Stimulated activated CD4-positive, alpha-beta T cell treated with anti-CD3 and anti-CD28 coated beads, Interleukin-15, amount 100 ng/mL, for 1 hour (primary cell): ENCODE measurements at places on chromosomes 1 and 21.

GRCh38 chr1:178477841-178478240 lies 18.9 kb downstream of the CLEC20A start:
- no peak for DNase-seq

GRCh38 chr1:223077247-223077833 lies 65.7 kb downstream of the TLR5 start:
- DNase-seq, result no peak

- DNase-seq, result no peak
Observed at GRCh38 chr1:36764798-36765197, 269.5 kb downstream of the GRIK3 start.

DNA sequence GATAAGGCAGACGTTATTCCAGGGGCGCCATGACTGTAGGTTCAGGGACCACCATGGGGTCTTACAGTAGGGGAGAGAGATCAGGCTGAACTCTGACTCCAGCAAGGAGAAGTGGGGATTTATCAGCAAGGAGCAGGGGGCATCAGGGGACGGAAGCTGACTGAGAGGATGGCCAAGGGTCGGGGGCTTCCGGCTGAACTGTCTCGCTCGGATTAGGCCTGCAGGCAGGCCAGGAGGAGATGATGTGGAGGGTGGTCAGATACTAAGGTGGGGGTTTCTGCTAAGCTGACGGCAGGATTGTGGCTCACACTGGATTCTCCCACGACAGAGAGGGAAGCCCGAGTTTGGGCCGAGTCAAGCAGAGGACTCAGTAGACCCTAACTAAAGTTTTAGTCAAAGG lies 186.9 kb upstream of the VAMP3 start:
- DNase-seq, result no peak

DNA sequence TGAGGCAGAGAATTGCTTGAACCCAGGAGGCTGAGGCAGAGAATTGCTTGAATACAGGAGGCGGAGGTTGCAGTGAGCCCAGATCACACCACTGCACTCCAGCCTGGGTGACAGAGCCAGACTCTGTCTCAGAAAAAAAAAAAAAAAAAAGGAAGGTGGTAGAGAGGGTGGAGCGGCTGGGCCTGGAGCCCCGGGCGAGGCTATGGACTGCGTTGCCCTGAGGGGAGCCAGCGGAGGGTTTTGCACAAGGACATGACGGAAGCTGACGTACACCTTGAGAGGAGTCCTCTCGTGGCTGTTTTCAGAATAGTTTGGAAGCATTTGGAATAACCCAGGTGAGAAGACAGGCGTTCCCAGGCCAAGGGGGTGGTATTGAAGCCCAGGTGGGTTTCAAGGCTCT lies 6.9 kb upstream of the FBLIM1 start:
- DNase-seq, result no peak

DNA sequence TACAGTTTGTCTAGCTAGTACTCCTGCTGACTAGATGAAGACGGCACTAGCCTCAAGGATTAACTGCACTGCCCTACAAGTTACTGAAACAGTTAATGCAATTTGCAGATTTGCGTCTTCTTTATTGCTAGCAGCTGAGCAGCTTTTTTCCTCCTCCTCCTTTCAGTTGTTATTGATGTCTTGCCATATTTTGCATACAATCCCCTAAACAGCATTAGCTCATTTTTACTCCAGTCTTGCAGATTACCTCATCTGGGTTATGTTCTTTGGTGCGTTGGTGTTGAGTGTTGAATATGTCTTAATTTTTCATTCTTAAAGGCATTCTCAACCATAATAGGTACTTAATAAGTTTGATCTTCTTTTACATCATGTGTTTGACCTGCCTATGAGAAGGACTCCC lies 363.4 kb upstream of the LYPLAL1 start:
- DNase-seq, result no peak

DNA sequence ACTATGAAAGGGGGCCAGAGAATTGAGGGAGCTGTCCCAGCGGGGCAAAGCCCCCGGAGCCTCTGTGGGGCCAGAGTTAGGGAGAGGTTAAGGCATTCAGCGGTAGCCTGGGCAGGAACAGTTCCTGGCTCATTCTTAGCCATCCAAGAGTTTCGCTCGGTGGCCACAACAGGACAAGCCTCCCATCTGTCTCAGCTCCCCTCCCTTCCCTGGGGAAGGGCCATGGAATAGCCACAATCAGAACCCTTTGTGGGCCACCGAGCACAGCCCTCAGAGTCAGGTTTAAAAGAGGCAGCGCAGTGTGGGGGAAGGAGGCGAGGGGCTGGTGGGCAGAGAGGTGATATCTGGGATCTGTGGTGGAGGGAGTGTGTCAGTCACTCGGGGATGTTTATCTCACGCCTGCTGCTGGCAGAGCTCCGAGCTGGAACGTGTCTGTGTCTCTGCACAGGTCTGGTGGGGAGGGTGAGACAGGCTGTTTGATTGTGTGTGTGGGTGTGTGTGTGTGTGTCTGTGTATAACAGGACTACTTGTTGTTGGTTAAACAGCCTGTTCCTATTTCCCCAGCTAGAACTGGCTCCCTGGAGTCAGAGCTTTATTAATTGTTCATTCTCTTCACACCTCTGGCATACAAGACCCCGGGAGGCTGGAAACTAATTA lies 49.6 kb upstream of the GOLT1A start:
- no peak for DNase-seq

- no peak for DNase-seq
Observed at GRCh38 chr1:206472454-206472853, 2.2 kb downstream of the IKBKE start.

DNA sequence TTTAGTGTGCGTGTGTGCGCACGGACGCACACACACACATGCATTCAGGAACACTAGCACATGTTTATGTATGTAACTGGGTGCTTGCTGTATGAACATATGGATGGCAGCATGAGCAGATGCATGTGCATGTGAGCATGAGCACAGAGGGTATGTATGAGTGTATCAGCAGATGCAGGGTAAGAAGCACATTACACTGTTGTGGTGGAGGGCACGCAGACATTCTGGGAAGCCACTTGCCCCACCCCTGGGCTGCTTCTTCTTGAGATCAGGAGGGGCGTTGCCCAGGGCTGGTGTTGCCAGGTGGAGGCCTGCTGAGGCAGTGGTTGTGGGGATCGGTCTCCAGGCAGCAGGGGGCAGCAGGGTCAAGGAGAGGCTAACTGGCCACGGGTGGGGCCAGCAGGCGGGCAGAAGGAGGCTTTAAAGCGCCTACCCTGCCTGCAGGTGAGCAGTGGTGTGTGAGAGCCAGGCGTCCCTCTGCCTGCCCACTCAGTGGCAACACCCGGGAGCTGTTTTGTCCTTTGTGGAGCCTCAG lies 3.9 kb upstream of the P3R3URF start:
- DNase-seq, result no peak

DNA sequence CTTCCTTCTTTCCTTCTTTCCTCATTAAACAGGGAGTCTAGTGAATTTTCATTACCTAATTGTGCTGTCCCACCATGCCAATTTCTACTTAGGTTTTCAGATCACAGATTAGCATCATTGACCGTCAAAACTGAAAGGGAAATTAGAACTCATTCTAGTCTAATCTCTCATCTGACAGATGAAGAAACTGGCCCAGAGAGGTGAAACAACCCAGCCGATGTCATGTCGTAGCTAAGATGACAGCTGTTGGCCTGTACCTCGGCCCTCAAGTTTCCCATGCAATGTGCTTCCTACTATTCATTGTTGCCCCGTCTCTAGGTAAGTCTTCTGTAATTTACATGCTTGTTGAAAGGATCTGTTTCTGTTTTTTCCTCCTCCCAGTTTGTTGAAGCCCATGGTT lies 128.2 kb upstream of the KIAA0040 start:
- DNase-seq, result no peak

DNA sequence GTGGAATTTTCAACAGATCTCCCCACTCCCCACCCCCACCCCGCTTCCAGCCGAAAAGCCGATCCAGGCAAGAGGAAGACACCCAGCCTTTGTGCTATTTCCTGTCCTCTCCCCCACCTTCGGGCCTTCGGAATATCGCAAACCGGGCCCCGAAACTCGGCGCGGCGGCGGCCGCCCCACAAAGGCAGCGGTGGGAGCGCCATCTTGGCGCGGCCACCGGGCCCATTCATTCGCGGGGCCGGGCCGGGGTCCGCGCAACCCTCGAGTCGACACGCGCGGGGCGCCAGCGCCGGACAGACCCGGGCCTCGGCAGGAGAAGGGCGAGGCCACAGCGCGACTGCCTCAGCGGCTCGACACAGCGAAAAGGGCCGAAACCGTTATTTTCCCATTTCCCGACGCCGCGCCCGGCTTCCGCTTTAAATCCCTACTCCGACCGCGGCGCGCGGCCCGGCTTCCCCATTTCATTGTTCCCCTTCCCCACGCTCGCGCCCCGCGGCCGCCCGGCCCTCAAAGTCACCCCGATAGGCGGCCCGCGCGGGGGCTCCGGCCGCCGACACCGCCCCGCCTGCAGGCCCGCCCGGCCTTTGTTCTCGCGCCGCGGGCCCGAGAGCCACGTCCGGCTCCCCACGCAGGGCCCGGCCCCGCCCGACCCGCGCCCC lies 911 bp downstream of the GNB1 start:
- DNase-seq, result peak; percentile 16

DNA sequence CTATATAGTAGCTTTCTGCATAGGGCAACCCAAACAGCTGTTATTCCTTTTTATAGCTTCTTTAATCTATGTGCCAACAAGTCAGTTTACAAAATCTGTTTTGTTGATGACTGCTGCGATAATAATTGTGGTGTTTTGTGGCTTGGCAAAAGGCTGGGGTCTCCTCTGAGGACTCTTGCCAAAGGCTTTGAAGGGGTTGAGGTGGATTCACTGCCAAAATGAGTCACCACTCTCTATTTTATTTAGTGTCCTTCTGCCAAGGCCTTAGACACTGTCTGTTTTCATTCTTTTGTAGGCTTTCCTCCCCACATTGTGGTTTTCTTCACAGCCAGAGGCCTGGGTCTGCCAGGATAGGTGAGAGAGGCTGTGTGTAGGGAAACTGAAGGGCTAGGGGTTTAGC lies 161.8 kb downstream of the NFIA start:
- DNase-seq, result no peak

- DNase-seq, result no peak
Observed at GRCh38 chr21:41974752-41975053, 20.9 kb upstream of the C2CD2 start.

DNA sequence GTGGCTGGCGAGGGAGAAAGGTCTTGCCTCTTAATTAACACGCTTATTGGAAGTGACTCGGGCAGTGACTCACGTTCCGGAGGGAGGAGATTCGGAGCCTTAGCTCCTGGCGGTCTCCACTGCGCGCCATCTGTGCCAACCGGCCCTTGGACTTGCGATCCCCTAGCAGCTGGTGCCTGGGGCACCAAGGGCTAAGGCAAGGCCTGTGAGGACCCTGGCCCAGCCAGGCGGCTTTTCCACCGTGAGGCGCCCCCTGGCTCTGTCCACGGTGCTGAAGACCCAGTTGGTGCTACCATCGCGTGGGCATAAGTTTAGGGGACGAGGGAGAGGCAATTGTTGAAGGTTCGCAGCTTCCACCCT lies 1.3 kb upstream of the SYT6 start:
- no peak for DNase-seq

- DNase-seq, result no peak
Observed at GRCh38 chr1:63896755-63897154, 122.9 kb downstream of the ROR1 start.

DNA sequence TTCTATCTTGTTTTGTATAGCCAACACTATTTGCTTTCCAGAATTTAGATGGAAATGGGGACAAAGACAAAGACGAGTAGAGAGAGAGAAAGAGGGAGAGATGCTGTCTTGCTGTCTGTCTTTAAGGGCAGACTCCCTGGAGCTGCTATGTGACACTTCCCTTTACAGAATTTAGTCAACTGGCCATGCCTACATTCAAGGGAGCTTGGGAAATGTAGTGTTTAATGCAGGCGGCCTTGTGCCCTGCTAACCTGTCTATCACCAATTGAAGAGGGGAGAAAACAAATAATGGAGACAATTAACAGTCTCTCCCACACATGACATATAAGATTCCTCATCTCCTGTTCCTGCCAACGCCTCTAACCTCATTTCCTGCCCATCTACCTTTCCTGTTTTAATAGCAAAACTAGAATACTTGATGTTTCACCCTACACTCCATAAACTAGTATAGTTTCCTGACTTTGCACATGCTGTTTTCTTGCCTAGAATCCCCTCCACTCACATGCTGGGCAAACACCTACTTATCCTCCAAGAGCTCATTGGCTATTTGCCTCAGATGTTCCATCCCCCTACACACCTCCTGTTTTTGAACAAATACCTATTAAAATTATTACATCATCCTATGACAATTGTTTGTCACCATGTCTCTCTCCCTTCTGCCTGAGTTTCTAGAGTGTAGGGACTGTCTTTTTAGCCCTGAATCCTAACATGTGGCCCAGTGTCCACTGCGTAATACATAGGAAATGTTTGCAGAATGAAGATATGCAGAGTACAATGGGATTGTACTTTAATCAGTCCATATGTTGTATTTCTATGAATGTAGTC lies 117.2 kb downstream of the SLC25A24 start:
- no peak for DNase-seq

DNA sequence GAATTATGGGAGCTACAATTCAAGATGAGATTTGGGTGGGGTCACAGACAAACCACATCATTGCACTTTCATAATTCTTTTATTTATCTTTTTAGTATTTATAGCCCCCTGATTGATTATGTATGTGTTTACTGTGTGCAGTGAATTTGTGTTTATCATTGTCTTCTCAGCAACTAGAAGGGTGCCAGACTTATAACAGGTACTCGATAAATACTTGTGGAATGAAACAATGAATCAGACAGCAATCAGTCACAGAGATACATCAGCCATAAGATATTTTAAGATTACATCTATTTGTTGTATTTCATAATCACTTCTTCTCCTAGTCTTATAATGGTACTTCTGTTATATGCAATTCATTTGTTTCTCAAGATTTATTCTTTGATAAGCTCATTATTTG lies 273.2 kb downstream of the PTPRC start:
- DNase-seq, result no peak

DNA sequence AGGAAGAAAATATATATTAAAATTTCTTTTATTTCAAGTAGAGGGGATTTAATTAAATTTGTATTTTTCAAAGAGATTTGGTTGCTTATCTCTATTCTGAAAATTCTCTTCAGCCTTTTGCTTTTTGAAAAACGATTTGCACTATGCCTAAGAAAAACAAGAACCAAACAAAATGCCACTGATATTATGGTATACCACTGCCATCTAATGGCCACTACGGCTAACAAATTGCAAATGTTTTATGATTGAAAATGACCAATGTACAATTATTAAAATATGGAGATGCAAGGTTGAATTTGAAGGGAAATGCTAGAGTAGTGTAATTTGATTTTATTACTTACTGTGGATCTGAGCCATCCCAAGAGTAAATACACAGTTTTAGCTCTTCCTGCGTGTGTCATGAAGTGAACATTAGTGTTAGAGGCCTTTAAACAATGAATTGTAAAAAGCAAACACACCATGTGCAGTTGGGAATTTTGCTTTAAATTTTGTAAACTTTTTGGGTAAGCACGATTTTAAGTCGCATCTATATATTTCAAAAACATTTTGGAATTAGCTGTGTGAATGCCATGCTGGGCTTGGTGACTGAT lies 137.4 kb upstream of the USP25 start:
- DNase-seq, result no peak

- no peak for DNase-seq
Observed at GRCh38 chr1:21272540-21272939, 17.7 kb downstream of the ECE1 start.
